ENCODE measurements at places on chromosomes 5 and 9.
A peak's percentile ranks its signal among the peaks of the same experiment; 100 is the strongest.

GRCh38 chr9:125374443-125375309 lies 113.0 kb downstream of the GAPVD1 start:
- peak; percentile 59 for DNase-seq

GRCh38 chr9:18489861-18490260 lies 15.9 kb downstream of the ADAMTSL1 start:
- no peak for DNase-seq

DNA sequence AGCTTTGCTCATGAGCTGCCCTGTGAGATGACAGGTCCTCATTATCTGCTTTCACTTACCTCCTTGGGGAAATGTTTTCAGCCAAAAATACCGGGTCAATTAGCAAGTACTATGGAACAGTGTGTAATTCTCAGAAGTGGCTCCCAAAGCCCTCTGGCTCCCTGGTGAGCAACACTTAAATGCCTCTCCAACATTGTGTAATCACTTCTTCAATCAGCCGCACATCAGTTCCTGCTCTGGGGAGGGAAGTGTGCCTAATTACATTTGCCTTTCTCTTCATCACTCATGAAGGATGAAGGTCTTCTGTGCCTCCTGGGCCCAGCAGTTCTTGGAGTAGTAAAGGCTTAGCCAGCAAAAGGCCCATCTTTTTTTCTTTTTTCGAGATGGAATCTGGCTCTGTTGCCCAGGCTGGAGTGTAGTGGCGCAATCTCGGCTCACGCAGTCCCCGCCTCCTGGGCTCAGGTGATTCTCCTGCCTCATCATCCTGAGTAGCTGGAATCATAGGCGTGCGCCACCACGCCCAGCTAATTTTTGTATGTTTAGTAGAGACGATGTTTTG lies 23.1 kb downstream of the NIM1K start:
- no peak for DNase-seq

GRCh38 chr5:38948501-38948900 lies 102.7 kb downstream of the OSMR start:
- DNase-seq, result peak; percentile 8

- no peak for DNase-seq
Observed at GRCh38 chr5:8825139-8825757, 720.6 kb downstream of the SEMA5A start.

All from fibroblast of skin of left quadriceps (primary cell).